ENCODE measurements at places on chromosomes 12 and 14. TPM values are rescaled to one million over a fixed set of nuclear protein-coding genes. Genes with fewer than 3 reads are reported as not detected.

LUM gene
- polyA plus RNA-seq, result 584 TPM

DNA sequence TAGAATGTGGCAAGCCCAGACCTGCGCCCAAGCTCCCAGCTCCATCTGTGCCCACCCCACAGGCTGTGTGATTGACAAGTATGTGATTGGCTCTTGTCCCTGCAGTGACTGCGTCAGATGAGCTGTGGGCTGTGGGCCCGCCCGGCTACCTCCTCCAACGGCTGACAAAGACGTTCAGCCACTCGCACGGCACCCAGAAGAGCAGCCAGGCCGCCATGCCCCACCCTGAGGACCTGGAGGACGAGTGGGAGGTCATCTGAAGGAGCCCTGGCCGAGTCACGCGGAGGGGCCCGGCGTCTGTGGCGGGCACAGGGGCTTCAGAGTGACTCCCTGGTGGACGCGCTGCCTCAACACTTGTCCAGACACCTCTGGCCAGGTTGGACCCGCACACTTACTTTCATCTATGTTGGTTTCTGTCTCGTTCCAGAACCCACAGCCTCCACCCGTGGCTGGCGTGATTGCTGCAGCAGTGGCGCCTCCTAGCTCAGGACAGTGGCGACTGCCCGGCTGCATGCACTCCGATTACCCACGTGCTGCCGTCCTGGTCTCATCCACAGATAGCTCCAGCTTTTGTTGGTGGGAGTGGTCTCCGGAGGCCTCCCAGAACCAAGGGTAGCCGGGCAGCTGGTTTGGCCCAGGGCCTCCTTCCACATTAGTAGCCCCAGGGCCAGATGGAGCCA is 11.4 kb downstream of the ANKRD9 start:
- DNase-seq, result no peak

DNA sequence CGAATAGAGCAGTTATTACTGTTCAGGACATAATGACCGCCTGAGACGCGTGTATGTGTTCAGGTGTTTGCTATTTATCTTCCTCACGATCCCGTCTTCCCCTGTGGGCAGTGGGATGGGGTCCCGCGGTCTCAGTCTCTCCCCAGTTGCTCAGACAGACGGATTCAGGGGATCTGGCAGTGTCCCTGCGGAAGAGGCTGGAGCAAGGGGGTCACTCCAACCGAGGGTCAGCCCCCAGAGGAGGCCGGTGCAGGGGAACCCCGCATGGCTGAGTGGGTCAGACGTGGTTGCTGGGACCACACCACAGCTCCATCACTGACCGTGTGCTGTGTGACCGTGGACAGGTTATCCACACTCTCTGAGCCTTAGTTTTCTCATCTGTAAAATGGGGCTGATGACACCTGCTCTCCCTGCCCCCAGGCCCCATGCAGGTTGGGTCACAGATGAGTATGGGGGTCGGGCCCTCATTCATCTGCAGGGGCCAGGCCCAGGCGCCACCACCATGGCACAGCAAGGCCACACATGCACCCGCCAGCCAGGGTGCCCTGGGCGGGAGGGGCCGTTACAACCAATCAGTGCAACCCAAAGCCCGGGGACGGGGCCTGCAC is 5.2 kb downstream of the MMP17 start:
- no peak for DNase-seq

DNA sequence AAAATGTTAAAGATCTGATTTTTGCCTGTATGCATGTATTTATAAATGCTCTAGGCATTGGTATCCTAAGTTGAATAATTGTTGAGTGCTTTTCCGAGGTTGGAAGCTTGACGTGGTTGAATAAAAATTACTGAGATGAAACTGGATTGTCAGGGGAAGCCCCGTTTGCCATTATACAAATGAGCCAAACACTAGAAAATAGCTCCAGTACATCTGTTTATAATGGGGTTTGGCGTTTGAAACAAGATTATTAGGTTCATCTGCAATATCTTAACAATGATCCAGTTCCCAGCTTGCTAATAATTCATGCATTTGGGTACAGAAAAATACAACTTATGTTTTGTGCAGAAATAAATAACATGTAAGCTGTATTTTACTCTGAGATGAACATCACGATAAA is 789.6 kb downstream of the GALC start:
- no peak for DNase-seq

- peak; percentile 75 for DNase-seq
These were observed 15.1 kb downstream of the RNF41 start for GRCh38 chr12:56206452-56207166.

CAPZA3 gene
- polyA plus RNA-seq, result not detected

DNA sequence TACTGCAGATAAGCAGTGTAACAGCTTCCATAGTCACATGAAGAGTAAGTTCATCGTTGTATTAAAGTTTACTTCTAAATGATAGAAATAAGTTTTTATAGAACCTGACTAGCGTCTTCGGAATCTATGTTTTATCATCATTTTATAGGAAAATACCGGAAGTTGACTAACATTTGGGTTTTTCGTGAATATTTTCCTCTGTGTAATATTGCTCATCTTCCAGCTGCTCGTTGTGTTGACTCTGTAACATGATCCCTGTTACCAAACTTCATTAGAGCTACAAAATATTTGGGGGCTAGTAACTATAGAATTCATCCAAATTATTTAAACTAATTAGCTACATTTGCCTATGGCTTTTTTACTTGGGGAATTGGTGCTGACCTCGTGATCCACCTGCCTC is 37.2 kb downstream of the DDX51 start:
- DNase-seq, result no peak

DNA sequence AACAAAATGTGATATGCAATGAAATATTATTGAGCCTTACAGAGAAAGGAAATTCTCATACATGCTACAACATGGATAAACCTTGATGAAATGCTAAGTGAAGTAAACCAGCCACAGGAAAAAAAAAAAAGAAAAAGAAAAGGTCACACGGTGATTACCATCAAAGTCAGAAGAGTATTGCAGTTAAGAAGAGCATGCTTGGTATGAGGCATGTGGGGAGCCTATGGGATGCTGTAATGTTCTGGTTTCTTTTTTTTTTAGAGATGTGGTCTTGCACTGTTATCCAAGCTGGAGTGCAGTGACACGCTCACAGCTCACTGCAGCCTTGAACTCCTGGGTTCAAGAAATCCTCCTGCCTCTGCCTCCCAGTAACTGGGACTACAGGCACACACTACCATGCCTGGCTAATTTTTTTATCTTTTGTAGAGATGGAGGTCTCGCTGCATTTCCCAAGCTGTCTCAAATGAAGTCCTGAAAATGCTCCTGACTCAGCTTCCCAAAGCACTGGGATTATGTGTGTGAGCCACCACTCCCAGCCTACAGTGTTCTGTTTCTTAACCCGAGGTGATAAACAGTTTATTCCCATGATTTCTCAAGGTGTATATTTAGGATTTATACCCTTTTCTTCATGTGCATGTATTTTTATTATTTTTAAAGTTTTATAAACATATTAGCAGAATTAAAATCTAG is 96.2 kb downstream of the SEC23A start:
- peak; percentile 31 for DNase-seq

DNA sequence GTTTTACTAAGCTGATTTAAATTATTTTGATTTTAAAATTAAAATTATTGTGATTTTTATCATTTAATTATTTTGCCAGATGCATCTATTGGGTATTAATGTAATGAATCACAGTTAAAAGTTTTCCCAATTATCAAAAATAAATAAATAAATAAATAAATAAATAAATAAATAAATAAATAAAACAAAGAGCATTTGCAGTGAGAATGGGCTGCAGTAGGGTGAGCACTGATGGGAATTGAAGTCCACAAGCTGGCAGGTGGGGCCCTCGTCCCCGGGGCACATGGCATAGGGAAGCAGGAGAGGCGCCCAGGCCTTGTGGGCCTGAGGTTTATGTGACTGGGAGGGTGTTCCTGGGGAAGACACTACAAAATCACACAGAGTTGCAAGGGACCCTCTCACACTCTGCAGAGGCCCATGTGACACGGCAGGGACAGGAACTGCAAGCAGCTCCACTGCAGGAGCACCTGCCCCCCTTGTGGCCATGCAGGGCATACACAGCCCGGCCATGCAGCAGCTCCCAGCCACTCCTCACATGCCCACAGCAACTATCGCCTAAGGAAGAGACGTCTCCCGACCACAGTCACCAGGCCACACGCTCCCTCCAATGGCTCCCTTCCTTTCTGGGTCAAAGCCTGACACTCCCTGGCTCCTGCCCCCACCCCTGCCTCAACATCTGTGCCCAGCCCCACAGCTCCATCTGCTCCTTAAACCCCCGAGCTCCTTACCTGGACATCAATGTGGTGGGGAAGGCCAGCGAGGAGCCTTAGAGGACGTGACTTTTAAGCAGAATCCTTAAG is 256.3 kb upstream of the SFSWAP start:
- DNase-seq, result peak; percentile 34

DNA sequence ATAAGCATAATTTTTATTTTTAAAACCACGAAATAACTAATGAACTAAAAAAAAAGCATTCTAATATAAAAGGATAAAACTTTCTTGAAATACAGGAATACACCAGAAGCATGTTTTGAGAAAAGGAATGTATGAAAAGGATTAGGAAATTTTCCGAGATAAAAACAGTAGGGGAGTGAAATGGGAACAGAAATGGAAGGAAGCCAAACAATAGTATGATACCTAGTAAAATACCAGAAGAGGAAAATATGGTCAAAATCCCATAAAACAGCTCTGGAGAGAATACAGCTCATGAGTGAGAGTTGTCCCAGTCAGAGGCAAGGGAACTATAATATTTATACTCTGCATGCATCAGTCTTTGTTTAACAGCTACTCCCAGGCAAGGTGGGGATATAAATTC is 1016.2 kb downstream of the SLC6A15 start:
- DNase-seq, result no peak

RNASE3 gene
- not detected for polyA plus RNA-seq

GRCh38 chr14:78308079-78308478 is 137.9 kb downstream of the NRXN3 start:
- DNase-seq, result no peak

- peak; percentile 84 for DNase-seq
These were observed 9.5 kb downstream of the HHIPL1 start for GRCh38 chr14:99654235-99654985.

DNA sequence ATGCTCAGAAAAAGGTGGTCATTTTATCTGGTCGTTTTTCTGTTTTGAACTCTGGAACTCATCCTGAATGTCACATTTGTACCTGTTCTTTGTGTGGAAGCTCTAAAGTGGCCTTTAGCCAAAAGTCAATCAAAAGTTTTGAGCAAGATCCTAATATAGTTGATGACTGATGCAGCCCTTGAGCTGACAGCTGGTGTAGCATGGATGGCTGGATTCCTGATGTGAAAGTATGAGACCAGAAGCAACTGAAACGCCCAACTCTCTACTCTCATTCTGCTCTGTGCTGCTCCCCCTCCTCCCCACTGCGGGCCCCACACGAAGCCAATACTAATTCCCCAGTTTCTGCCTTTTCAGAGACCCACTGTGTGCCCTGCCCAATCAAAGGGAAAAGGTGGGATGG is 10.3 kb upstream of the MYH7 start:
- DNase-seq, result no peak

- DNase-seq, result no peak
These were observed 254.2 kb downstream of the ACSS3 start for GRCh38 chr12:81332054-81332453.

DNA sequence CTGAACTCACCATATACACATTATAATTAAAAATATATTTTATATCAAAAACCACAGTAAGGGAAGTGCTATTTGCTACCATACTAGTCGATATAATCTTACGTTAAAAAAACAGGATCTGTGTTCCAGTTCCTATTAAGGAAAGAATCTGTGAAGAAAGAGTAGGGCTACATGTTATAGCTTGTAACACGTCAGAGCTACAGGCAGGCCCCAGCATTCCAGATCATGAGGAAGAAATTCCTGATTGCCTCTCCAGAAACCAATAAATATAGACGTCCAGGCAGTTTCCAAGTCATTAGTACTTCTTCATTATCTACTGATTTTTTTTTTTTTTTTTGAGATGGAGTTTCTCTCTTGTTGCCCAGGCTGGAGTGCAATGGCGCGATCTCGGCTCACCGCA is 20.6 kb downstream of the SGPP1 start:
- no peak for DNase-seq

Data from GM23248 (cell line).